Stimulated activated CD8-positive, alpha-beta memory T cell treated with anti-CD3 and anti-CD28 coated beads, Interleukin-12 subunit alpha, Interleukin-12 subunit beta, amount 100 ng/mL, for 4 hours (primary cell): ENCODE measurements at places on chromosomes 11 and 22.

GRCh38 chr11:69965821-69966582 lies 112.1 kb upstream of the ANO1 start:
- no peak for DNase-seq

- DNase-seq = peak; percentile 8
These were observed at the start of gene B3GAT1 for GRCh38 chr11:134412203-134413042. Gene B3GAT1 (minus strand): TSS chr11:134412242. CDS start chr11:134387659, 24,583 bp downstream.

DNA sequence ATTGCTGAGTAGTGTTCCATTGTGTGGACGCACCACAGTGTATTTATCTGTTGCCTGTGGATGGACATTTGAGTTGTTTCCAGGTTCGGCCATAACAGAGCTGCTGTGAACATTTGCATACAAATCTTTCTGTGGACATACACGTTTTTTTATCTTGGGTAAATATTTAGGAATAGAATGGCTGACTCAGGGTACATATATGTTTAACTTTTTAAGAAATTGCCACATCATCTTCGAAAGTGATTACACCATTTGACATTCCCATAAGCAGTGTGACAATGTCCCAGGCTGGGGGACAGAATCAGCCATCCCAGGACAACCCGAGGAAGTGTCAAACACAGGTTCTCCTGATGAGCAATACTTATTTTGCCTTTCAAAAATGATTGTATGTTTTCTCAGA lies 87.9 kb downstream of the OSBP2 start:
- no peak for DNase-seq

DNA sequence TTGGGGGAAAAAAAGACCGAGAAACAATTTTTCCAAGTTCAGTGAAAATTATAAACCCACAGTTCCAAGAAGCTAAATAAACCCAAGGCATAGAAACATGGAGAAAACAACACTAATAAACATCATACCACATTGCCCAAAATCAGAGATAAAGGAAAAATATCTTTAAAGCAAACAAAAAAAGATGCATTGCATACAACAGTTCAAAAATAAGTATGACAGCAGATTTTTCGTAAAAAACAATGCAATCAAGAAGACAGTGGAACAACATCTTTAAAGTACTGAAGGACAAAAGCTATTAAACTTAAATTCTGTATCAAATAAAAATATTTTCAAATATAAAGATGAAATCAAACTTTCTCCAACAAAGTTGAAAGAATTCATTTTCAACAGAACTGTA lies 921.3 kb downstream of the METTL15 start:
- DNase-seq = no peak

- no peak for DNase-seq
These were observed 89.5 kb downstream of the TRIM44 start for GRCh38 chr11:35752115-35752514.

DNA sequence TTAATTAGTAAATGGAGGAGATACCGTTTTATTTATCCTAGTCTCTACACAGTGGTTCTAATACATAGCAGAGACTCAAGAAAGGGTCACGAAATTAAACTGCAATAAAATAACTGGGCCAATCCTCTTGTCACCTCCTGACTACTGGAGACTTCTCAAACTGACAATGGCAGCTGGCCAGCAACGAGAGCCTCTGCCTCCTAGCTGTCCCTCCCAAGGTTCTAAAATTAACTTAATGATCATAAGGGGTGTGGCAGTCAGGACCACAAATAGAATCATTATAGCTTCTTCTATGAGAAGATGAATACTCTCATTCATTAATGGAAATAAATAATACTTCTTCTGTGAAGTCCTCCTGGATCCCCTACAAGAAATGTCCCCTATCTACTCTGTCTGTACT lies 63.8 kb upstream of the APOA1 start:
- DNase-seq = no peak

DNA sequence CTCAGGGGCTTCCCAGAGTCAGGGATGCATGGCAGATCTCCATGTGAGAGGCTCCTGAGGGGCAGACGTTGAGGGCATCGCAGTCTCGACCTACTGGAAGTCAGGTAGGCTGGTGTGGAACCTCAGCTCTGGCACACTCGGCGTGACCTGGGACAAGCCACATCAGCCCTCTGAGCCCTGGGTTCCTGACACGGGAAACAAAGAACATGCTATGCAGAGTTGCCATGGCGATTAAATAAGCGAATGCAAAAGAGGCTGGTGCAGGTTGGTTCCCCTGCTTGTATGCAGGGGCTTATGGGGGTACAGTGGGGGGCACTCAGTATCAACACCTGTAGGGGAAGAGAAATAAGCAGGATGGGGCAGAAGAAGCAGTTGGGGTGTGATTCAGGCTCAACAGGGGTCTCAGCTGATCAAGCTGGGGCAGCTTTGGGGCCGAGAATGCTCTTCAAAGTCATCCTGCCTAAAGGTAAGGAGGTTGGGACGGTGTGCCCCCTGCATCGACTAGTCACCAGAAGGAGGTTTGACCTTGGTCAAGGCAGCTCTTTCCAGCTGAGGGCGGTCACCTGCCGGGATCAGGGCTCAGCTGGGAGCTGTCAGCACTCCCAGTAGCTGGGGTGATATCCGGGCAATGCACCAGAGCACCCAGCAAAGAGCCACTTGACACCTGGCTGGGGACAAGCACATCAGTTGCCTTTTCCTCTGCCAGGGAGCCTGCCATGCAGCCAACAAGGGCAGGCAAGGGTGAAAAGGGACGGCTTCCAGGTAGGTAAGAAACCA lies 442.7 kb downstream of the MIAT start:
- no peak for DNase-seq

GRCh38 chr11:121555121-121555520 lies 102.4 kb upstream of the SORL1-AS1 start:
- DNase-seq = no peak

- no peak for DNase-seq
These were observed at the start of gene HOATZ for GRCh38 chr11:111514216-111515031. Gene HOATZ (plus strand): TSS chr11:111514778. CDS start chr11:111514785, 7 bp downstream.

DNA sequence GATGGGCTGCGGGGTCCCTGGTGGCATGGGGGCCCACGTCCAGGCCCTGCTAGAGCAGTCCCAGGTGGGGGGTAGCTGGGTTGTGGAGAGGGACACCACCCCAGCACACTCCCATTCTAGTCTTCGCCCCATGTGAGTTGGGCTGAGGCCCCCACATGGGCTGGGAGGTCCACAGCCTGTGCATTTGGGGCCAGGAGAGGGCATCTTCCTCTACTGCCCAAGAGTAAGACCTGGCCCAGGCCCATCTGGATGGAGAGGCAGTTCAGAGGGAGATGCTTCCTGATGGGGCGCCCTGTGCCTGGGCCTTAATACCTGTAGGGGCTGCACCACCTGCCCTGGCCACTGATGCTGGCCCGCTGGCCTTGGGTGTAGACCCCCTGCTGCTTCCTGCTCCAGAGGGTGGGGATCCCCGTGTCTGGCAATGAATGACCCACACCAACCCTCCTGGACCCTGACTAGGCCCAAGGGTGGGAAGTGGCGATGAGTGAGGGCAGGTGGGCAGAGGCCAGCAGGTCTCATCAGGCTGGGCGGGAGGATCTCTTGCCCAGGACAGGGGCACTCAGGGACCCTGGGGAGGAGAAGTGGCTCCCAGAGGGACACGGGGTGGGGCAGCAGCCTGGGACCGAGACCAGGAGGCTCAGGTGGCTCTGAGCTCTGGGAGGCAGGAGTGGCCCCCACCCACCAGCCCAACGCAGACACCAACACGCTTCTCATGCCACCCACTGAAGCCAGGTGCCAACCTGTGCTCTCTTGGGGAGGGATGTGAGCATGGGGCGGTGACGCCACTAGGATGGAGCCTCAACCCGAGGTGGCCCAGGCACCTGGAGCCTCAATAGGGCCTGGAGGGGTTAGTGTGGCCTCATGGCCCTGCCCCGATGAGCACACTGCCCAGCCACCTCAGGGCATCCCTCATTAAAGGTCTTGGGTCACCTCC lies 17.4 kb upstream of the GNB1L start:
- no peak for DNase-seq

- no peak for DNase-seq
These were observed 4.7 kb downstream of the MUS81 start for GRCh38 chr11:65864706-65865471.

- no peak for DNase-seq
These were observed 367.6 kb downstream of the SOX6 start for GRCh38 chr11:15988693-15989231.
